ENCODE measurements at places on chromosomes 2 and 18.

DNA sequence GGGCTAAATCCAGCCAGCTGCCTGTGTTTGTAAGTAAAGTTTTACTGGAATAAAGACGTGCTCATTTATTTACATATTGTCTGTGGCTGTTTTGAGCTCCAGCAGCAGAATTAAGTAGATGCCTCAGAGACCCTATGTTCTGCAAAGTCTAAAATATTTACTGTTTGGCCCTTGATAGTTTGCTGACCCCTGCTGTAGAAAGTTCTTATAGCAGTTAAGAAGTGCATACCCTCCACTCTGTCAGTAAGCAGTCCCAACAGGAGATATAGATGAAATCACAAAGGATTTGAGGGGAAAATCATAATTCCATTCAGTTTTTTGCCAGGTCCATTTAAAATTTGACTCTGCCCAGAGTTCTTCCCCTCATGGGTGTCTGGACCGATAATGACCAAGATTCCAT lies 50.1 kb upstream of the ITM2C start:
- no peak for DNase-seq

GRCh38 chr2:213036836-213037235 lies 114.6 kb downstream of the IKZF2 start:
- no peak for DNase-seq

DNA sequence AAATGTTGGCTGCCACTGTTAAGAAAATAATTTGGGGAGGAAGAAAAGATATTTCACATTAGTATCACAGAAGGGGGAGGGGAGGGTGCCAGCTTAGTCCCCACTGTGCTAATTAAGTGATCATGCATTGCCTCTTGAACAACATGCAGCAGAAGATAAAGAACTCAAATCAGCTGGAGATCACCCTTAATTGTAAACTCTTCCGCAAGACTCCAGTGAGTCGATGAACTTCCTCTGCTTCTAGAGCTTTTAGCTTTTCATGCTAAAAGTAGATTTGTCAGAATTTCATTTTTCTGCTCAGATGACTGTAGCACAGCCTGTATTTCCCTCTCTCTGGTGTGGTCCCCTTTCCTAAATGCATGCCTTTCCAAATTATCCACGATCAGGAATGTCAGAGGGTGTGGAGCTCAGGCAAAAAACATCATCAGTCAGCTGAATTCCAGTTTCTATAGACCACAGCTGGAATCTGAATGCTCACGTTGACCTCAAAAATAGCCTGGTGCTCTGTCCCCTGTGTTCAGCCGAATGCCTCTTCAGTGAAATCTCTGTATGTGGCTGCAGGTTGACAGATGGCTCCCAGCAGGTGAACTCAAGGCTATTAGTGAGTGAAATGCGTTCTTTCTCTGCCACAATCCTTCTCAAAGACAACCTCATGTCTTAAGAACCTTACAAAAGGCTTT lies 156.8 kb upstream of the UNC80 start:
- DNase-seq: no peak

- DNase-seq: peak; percentile 75
These were observed 18.1 kb downstream of the LPIN2 start for GRCh38 chr18:2994603-2995432.

DNA sequence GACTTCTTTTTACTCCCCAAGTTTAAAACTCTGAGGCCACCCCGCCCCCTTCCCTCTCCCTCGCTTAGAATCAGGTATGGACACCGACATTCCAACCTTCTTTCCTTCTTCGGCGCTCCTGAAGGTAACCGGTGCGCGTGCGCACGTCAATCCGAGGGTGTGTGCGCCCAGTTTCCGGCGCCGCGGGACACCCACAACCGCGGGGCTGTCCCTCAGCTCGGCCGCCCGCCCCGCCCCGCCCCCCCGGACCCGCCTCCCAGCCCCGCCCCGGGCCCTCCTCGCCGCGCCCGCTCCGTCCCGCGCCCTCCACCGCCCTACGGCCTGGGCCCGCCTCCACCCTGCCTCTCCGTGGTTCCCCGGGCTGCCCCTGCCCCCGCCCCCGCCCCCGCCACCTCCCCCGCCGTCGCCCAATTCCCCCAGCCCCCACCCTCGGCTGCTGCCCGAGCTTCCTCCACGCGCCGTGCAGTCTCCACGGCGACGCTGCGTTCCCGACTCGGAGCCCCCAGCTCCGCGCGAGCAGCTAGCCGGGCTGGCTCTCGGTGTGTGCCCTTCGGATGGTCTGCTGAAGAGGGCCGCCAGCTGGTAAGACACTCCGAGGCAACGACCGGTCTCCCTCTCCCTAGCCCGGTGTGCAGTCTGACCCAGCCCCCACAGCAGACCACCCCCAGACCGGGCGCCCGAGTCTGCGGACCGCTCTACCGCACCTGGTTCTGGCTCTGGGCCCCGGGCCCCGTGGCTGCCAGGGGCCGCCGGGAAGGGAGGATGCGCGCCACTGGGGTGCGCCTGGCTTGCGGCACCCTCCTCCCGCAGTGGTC lies 635 bp downstream of the ERICH2 start:
- peak; percentile 64 for DNase-seq

- DNase-seq: no peak
These were observed 66.5 kb downstream of the RIT2 start for GRCh38 chr18:43049021-43049420.

DNA sequence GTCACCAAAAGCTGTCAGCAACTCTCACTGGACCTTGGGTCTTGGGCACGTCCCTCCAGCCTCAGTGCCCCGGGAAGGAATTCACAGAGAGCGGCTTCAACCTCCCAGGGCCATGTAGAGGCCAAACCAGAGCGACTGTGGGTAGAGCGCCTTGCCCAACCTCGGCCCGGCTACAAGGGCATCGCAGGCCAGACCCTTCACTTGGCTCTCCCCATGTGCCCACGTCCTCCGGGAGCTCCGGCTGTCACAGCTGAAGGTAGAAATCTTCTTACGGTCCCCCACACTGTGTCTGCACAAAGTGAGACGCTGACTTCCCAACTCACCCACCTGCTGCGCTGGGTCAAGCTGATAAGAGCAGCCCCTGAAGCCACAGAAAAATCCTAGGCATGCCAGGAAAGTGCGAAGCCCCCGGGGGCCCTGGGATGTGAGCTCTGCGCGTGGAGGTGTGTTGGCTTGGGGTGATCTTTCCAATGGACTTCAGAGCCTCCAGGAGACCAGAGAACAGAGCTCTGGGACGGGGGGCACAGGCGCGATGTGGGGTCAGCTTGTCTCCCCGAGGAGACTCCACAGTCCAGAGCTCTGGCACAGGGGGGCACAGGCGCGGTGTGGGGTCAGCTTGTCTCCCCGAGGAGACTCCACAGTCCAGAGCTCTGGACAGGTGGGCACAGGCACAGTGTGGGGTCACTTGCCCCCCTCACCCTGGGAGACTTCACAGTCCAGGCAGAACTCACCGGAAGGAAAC lies 105.5 kb downstream of the RTP5 start:
- no peak for DNase-seq

- peak; percentile 55 for DNase-seq
These were observed 37.6 kb upstream of the MGAT4A start for GRCh38 chr2:98768384-98769113.

DNA sequence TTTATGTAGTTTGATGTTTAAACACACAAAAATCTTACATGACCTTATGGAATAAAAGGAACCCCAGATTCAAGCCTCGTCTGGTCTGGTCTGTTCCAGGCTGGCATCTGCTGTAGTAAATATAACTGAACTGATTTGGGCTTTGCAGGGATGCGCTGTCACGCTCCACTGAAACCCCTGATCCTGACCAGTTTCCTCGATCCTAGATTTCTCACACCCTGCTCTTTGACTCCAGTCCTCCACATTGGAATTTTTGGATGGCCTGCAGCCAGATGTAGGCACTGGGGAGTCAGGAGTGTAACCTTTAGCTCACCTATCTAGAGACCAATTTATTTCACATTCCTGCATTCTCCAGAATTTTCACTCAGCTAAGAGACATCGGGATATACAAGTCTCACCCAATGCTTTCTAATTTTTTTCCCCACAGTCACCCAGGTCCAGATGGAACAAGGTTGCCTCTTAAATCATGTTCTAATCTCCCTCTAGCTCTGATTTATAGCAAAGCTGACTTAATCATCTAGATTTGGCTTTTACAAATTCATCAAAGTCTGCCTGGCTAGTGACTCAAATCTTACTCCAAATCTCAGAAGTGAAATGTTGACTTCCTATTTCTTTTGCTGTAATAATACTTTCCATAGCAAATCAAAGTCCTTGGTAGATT lies 219.6 kb downstream of the CD226 start:
- DNase-seq: no peak

GRCh38 chr18:26133652-26134051 lies at the start of gene PSMA8:
TSS of gene PSMA8 (plus strand) at chr18:26133869. CDS start at chr18:26133966, 97 bp downstream.
- DNase-seq: peak; percentile 52

GRCh38 chr2:64562148-64562784 lies 38.1 kb downstream of the AFTPH start:
- DNase-seq: peak; percentile 50

Measured in CD4-positive, alpha-beta T cell treated with Interleukin-15 for 4 hours (primary cell).